ENCODE measurements at places on chromosomes 3 and 15.

GRCh38 chr15:51853998-51854397 is 24.5 kb downstream of the TMOD3 start:
- DNase-seq: no peak

DNA sequence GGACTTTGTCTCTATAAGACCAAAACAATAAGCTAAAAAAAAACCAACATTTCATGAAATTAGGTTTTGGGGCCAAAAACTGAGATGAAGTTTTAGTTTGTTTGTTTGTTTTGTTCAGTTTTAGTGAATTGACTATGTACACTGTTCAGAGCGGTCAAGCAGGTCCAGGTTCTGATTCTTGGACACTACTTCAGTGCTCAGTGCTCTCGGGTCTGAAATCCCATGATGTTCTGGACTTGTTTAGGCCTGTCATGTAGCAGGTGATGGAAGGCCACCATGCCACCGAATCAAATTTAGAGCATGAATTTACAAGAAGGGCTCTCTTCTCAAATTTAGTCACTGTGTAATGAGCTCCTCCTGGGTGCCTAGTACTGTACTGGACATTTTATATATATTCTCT is 45.5 kb downstream of the COL8A1 start:
- no peak for DNase-seq

DNA sequence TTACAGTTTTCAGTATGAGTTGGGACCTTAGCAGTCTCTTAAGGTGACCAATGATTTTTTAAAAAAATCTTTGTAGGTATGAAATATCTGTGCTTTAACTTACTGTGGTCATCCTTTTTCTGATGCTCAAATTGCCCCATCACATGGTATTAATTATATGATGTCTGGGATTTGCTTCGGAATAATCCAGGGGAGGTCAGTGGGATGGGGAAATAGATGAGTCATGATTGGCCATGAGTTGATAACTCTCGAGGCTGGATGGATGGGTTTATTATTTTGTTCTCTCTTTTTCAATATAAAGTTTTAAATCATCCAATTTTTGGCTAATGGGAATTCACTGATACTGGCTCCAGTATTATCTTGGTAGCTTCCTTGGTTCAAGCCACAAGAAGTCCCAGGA is 370.3 kb upstream of the TPM1 start:
- DNase-seq: no peak

DNA sequence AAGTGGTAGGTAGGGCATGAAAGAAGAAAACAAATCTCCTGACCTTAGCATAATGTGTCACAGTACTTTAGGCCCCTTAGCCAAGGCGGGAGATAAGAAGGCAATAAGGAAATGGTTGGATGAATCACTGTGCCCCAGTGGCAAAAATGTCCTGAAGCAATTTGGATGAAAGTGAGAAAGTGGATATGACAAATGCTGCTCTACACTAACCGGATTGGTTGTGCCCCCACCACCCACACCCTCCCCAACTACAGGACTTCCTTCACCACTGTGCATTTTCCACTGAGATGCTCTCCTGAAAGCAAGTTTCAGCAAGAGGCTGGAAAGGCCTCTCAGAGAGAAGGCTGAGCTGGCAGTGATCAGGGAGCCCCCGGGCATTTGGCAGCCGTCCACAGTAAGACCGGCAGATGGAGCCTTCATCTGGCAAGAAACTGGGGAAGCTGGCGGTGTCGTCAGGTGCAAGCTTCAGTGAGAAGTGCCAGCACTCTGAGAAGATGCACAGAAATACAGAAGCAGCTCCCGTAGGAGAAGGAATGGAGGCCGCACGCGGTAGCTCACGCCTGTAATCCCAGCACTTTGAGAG is 63.8 kb downstream of the ATP1B3 start:
- DNase-seq: no peak

DNA sequence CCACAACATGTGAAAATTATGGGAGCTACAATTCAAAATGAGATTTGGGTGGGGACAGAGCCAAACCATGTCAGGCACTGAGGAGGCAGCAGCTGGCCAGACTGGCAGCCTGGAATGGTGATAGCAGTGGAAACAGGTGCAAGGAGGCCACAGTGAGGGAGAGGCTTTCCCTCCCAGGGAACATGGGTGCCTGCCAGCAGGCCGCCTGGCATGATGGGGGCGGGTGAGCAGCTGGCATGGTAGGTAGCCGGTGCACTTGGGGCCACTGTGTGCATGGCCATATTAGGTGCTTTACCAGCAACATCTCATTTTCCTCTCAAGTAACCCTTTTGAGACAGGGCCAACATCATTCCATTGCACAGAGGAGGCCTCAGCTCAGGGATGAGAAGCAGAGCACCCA is 18.3 kb upstream of the MRPS22 start:
- DNase-seq: no peak

- no peak for DNase-seq
Observed at GRCh38 chr15:78650022-78650421, 9.0 kb upstream of the CHRNB4 start.

- no peak for DNase-seq
Observed at GRCh38 chr15:22948056-22948455, 32.1 kb downstream of the CYFIP1 start.

GRCh38 chr3:136490646-136491405 is 240.7 kb downstream of the PCCB start:
- DNase-seq: no peak

DNA sequence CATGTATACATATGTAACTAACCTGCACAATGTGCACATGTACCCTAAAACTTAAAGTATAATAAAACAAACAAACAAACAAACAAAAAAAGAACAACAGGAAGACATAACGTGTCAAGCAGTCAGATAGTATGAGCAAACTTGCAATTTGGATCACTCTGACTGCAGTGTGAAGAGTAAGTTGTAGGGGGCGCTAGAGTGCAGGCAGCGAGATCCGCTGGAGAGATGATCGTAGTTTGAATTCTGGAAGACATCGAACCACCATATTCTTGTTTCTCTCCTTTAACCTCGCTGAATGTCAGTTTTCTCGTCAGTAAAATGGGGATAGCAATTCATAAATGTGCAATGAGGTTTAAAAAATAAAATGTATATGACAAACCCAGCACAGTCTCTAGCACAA is 165.2 kb upstream of the LMCD1 start:
- DNase-seq: no peak

Data from left forelimb (tissue), 1 donor.